ENCODE measurements at places on chromosomes 6 and 20. TPM values are rescaled to one million over a fixed set of nuclear protein-coding genes. Genes with fewer than 3 reads are reported as not detected.
A peak's percentile ranks its signal among the peaks of the same experiment; 100 is the strongest.

DNA sequence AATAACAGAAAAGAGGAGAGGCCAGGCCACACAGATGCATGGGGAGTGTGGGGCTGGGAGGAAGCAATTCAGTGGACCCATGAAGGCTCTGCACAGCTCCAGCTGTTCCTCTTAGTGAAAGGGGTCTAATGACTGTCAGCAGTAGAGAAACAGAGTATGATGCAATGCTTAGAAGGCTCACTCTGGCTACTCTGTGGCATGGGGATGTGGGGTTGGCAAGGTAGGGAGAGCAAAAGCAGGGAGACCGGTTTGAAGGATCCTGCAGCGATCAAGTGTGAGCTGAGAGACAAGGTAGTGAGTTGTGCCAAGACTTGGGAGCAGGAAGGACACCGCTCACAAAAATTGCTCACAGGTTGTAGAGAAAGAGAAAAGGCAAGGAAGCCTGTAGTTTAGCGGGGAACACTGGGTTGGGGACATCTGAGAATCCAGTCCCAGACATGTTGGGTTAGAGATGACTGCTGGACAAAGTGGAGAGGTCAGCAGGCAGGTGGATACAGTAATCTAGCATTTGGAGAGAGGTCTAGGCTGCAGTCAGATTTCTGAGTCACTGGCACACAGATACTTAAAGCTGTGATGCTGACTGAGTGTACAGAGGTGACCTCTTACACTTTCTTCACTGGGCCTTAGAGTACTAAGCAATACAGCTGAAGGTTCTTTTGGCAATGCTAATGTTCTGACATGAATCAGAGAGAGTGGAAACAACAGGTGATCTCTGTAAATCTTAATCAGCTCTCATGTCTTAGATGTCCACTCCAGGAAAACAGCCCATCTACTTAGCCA lies 27.1 kb downstream of the NAPB start:
- DNase-seq = no peak

GRCh38 chr6:150452428-150453243 lies 83.8 kb downstream of the IYD start:
- peak; percentile 53 for DNase-seq

NHSL1 gene
- total RNA-seq = 32.1 TPM

DNA sequence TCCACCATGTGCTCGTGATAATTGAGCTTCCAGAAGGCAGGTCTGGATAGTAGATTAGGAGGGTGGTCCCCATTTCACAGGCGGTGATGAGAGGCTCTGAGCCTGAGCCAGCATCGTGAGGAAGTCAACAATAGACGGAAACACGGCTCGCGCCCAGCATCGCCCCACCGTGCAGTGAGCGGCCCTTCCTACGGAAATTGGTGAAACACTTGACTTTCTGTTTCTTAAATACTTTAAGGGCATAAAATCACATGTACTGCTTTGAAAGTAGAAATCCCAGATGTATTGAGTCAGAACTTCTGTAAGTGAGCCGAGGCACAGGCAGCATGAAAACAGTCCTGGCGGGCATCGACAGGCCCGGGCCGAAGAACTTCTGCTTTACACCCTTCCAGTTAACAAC lies 4.3 kb upstream of the KIF25 start:
- DNase-seq = peak; percentile 71

DNA sequence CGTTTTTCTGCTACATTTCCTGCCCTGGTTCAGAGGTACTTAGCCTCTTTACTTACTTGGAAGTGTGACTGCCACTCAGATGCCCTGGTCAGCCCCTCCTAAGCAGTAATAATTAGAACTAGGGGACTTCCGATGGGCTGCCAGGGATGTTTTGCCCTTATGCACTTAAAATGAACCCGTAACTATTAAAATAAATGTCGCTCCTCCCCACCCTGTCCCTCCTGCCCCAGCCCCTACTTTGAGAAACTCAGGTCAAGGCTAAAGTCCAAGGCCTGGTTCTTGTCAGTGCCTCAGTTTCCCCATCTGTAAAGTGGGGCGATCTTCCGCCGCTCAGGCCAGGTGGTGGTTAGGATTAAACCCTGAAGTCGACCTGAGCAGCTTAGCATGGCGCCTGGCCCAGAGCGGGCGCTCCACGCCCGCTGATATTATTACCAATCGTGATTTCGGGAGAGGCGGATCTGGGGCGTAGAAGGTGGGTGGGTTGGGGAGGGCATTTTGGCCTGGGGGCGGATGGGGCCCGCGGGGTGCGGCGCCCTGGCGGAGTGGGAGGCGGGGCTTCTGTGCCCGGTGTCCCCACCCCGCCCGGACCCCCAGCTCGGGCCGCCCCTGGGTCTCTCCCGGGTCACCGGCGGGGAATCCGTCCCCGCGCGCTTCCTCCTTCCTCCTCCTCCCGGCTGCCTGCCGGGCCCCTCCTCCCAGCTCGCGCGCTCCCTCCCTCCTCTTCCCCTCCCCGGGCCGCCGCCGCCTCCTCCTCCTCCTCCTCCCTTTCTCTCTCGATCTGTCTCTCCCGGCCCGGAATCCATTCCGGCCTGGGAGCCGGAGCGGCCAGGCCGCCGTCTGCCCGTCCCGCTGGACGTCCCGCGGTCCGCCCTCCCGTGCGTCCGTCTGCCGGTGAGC lies at the start of gene SRC:
Gene SRC, plus strand, starts transcription at position 802 of the 897 bp plus-strand sequence. CDS start 38,014 bp downstream, outside the sequence.
- peak; percentile 81 for DNase-seq

- no peak for DNase-seq
Observed at GRCh38 chr6:26200918-26201721, 113.9 kb downstream of the HFE start.

SPINT4 gene
- not detected for total RNA-seq

DNA sequence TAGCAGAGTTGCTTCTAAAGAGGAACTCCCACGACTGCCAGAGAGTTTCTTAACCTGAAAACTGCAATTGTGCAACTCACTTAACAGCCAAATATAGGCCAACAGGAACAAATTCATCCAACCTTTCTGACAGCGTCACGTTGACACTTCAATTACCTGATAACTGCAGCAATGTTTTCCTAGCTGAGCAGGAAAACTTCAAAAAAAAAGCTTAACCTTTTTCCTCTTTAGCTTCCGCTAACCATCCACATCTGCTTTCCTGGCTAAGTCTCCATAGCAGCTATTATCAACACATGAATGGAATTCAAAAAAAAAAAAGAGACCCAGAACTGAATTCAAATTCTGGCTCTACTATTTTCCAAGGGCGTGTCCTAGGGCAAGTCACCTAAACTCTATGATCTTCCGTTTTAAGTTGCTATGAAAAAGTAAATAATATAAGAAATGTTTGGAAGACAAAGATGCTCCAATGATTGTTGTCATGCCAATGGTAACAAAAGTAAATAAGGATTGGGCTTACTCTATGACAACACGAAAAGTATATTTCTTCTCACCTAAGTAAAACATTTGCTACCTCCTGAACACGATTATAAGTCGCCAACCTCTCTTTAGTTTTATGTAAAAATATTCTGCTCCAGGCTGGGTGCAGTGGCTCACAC lies 524.6 kb upstream of the JARID2 start:
- no peak for DNase-seq

KHDC1L gene
- not detected for total RNA-seq

CLDN20 gene
- total RNA-seq = not detected

DNA sequence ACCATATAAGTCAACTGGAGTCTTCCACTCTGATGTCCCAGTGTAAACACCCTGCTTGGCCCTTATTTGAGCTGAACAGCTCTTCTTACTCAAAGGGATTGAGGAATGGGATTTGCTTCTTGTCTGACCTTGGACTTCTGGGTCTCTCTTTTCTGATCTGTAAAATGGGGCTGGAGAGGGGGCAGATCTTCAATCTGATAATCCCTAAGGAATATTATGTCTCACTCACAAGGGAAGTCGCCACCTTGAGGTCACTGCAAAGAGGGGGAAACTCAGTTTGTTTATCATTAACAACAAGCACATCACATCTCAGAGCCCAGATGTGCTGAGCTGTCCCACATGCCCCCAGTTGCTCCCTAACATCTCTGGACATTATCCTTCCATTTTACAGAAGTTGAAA lies 15.1 kb downstream of the KCNS1 start:
- no peak for DNase-seq

DNA sequence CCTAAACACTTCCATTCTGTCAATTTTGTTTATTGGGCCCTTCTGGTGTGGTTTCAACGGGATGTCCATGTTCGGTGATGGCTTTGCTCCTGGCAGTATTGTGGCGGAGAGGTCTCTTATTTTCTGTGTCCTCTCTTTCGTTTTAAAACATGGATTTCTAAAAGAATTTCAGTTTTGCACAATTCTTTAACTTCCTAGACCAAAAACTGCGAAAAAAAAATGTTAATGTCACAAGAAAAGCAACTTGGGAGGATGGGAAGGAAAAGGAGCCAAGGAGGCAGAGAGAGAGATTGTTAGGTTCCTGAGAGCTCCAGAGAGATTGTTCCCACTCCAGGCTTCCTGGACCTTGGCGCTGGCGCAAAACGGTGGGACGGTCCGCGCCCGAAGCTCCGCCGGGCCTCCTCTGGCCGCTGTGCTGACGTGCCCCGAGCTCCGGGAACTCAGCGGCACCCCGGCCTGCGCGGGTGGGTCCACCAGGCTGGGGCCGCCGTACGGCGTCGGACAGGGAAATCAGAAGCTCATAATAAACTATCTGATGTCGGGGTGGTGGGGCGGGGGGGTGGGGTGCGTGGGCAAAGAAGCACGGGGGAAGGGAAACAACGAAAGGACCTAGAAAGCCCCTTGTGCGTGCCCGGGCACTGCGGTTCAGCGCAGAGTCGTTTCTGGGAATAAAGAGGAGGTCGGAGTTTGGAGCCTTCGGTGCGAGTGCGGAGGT lies 951 bp upstream of the OLIG3 start:
- DNase-seq = no peak

- no peak for DNase-seq
Observed at GRCh38 chr20:40090236-40090635, 598.8 kb downstream of the MAFB start.

GRCh38 chr20:53914091-53914780 lies 156.2 kb downstream of the BCAS1 start:
- DNase-seq = no peak

RBPJL gene
- total RNA-seq = not detected

ERVFRD-1 gene
- not detected for total RNA-seq

NR2E1 gene
- not detected for total RNA-seq

GRCh38 chr6:27275025-27275956 lies 27.8 kb downstream of the PRSS16 start:
- DNase-seq = no peak

ERMARD gene
- 11.3 TPM for total RNA-seq

- DNase-seq = no peak
Observed at GRCh38 chr6:32794510-32794909, 22.3 kb downstream of the HLA-DOB start.

DNA sequence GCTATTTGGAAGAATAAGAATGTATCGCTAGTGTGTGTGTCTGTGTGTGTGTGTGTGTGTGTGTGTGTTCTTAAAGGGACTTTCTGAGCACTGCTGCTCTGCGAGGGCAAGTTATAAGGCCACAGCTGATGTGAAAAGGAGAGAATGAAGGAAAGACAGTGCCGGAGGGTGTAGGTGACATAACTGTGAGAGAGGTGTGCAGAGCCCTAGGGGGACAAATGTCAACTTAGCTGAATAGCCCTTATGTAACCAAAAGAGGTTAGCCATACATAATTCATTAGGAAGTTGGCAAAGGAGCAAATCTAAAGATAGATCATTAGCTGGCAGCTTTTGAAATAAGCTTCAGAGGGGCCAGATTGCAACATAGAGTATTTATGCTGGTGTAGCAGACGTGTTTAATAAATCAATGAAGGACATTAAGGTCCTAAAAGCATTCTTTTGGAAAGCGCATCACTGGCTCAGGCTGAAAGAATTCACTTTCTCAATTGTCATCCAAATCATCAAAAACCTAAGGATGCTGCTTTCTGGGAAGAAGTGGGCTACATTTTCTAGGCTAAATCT lies 81.0 kb downstream of the NDUFAF5 start:
- no peak for DNase-seq

MYB gene
- total RNA-seq = not detected

DNA sequence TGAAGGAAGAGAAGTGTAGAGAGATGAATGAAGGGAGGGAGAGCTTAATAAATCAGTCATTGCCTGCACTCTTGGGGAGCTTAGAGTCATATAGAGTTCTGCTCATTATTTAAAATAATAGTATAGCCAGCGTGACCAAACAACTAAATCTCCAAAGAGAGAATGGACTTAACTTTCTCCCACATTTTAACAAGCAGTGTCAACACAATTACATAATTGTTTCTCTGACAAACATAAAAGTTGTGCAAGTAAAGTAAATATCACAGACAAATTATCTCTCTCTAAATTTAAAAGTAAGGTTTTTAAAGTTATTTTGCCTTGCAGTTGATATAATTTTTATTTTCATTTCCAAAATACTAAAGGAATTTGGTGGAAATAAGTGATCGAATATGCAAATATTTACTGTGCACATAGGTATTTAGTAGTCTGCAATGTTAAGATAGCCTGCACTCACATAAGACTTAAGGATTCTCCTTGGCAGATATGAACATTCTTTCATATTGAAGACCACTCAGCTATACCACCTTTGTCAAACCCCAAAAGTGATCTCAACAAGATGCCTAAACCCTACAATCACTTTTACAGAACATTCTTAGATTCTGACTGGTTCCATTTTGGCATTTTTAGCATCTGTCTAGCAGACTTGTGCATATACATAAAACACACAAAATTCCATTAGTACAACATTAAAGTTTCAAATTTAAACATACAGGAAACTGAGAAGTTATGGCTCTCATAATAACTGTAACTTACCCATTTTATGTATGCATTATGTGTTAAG lies 67.7 kb downstream of the KIF6 start:
- DNase-seq = no peak

- no peak for DNase-seq
Observed at GRCh38 chr20:47664068-47664437, 121.2 kb downstream of the SULF2 start.

DNA sequence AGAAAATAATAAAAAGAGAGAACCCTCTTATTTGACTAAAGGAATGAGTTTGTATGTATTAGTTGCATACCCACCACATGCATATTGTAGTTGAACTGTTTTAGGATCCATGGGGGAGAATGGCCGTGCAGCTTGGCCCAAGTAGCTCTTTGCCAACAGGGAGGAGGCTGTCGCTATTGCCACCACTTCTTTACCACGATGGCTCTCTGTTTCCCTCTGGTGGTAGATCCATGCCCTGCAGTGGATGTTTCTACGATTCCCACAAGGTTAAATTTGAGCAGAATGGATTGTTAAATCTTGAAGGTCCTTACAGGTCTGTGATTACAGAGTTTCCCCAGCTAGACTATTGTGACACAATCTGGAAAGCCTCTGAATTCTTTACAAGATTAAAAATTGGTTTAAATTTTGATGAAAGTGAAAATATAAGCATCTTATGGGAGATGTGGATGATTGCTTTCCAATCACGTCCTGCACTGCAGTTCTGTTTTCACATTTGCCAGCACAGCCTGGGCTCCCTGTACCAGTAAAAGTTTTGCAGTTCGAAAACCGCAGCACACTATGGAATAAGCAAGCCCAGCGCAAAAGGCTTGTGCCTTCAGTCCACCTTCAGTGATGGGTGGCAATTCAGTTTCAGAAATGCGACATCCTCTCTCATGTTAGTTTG lies 34.4 kb upstream of the FNDC1 start:
- DNase-seq = peak; percentile 55

GABRR1 gene
- not detected for total RNA-seq

ECT2L gene
- 0.62 TPM for total RNA-seq

Measured in left cardiac atrium (tissue), 4 donors.